ENCODE measurements at places on chromosomes 1 and 21. TPM values are rescaled to one million over a fixed set of nuclear protein-coding genes. Genes with fewer than 3 reads are reported as not detected.

MROH9 gene
- total RNA-seq, result not detected

HAO2 gene
- total RNA-seq, result not detected

TNNT2 gene
- total RNA-seq, result not detected

GRCh38 chr1:24856787-24857506 is 73.1 kb downstream of the RUNX3 start:
- no peaks in the 10 kb centered on the region for H3K4me1 ChIP-seq
- no peak overlapping the region for H3K27ac ChIP-seq
- peaks cover 31% of the 10 kb centered on the region for H3K27me3 ChIP-seq
- no peak for DNase-seq
- no peak overlapping the region for H3K4me3 ChIP-seq

MEX3A gene
- 0.11 TPM for total RNA-seq

DNA sequence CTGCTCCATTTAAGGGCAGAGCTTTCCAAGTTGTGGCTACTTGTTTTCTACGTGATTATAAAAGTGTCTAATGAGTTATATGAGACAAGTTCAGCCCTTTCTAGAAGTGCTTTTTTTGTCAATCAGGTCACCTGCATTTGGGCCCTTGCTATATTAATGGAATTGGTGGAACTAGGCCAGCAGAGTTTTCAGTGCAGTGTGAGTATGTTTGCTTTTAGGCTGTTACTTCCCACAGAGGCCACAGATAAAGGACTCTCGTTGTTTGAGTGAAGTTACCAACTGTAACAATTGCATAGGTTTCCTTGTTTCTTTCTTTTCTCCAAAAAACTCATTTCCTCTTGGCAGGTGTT is 10.9 kb downstream of the SMAP2 start:
- H3K27me3 ChIP-seq, result no peaks in the 10 kb centered on the region
- H3K4me3 ChIP-seq, result peak overlapping the region; percentile 85
- no peak for DNase-seq
- peak overlapping the region; percentile 98 for H3K27ac ChIP-seq
- H3K36me3 ChIP-seq, result peaks cover 16% of the 10 kb centered on the region
- H3K4me1 ChIP-seq, result peaks cover 80% of the 10 kb centered on the region

DNA sequence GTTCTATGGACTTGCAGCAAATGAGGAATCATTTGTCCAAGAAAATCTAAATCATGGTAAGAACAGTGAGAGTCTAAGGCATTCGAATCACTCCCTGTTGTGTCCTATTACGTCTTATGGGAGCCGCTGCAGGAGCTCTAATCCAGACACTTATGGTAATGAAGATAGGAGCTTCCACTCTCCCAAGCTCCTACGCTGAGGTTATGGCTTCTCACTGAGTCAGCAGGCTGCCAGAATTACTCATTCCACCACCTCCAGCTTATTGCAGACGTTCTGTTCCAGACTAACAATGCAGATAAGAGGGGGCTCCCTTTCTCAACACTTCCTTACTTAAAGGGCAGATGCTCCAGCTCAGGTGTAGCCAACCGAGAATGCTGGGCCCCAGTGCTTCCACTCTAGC is 212.6 kb downstream of the GREM2 start:
- H3K27me3 ChIP-seq, result no peaks in the 10 kb centered on the region
- H3K4me3 ChIP-seq, result no peak overlapping the region
- H3K27ac ChIP-seq, result no peak overlapping the region
- no peaks in the 10 kb centered on the region for H3K4me1 ChIP-seq
- DNase-seq, result no peak

DNA sequence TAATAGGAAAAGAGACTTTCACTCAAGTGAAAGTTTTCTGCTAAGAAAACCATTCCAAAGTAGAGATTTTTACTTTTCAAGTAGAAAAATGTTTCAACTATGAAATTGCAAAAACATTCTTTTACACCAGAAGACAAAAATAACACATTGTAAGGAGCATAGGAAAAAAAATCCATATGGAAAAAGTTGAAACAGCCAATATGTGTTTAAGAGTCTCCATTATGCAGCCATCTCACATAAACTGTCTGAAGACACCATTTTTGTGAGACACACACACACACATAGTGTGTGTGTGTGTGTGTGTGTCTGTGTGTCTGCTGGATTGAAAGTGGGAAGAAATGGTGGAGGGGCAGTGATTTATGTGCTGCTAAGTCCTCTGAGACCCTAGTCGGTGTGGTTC is 162.1 kb downstream of the HHAT start:
- H3K36me3 ChIP-seq, result peaks cover 4% of the 10 kb centered on the region
- no peak overlapping the region for H3K27ac ChIP-seq
- peaks cover 12% of the 10 kb centered on the region for H3K4me1 ChIP-seq
- DNase-seq, result no peak
- H3K4me3 ChIP-seq, result no peak overlapping the region

DNA sequence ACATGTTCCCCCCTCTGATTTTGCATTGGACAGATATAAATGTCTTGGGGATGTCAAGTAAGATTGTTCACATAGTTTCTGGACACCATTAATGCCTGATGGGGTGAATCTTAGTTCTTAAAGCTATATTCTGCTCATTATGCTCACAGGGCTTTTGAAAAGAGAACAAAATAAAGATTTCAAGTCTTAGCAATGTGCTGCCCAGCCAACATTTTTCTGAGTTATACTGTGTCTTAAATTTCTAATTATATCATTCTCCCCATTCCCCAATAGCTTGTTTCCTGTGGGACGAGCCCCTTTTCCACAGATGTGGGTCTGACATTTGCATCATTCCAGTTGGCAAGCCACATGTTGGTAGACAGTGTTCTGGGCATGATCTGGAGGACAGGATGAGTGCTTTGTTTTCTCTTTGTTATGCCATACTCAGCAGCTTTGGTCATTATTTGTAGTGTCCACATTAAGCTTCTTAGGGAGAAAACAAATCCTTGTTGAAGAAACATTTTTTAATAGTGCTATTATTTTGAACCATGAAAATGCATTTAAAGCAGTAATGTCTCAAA is 32.8 kb downstream of the MTARC1 start:
- H3K4me3 ChIP-seq, result no peak overlapping the region
- H3K27me3 ChIP-seq, result peaks cover 4% of the 10 kb centered on the region
- DNase-seq, result no peak
- H3K27ac ChIP-seq, result no peak overlapping the region

- no peak overlapping the region for H3K4me3 ChIP-seq
- DNase-seq, result no peak
- H3K4me1 ChIP-seq, result no peaks in the 10 kb centered on the region
- H3K36me3 ChIP-seq, result no peaks in the 10 kb centered on the region
- no peaks in the 10 kb centered on the region for H3K27me3 ChIP-seq
These were observed 18.5 kb downstream of the WLS start for GRCh38 chr1:68213843-68214242.

GRCh38 chr1:1171161-1171545 is 2.5 kb upstream of the TTLL10 start:
- H3K27ac ChIP-seq, result no peak overlapping the region
- no peaks in the 10 kb centered on the region for H3K36me3 ChIP-seq
- peaks cover 9% of the 10 kb centered on the region for H3K4me1 ChIP-seq
- H3K27me3 ChIP-seq, result peaks cover 17% of the 10 kb centered on the region
- DNase-seq, result peak; percentile 31

C1orf216 gene
- total RNA-seq, result 13.7 TPM

DNA sequence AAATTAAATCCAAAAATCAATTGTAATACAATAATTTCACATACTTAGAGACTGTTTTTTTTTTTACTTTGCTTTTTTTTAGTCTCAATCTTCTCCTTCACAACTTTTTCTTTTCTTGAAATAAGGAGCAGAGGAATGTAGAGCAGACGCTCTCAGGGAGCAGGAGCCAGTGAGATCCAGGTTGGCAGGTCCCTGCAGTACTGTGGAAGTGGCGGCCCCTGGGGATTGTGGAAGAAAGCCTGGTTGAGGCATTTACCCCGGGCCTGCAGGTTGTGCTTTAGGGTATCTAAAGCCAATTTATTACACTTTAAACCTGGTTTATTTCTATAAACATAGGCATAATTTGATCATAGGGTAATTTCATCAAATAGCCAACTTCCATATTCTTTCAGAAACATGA is 748 bp upstream of the OR2AJ1 start:
- H3K27ac ChIP-seq, result no peak overlapping the region
- no peaks in the 10 kb centered on the region for H3K36me3 ChIP-seq
- no peak for DNase-seq
- peaks cover 2% of the 10 kb centered on the region for H3K27me3 ChIP-seq
- H3K4me1 ChIP-seq, result no peaks in the 10 kb centered on the region

GPR3 gene
- 0.43 TPM for total RNA-seq

PERM1 gene
- not detected for total RNA-seq

GRCh38 chr1:171179318-171180227 is 5.5 kb upstream of the FMO2 start:
- H3K4me1 ChIP-seq, result no peaks in the 10 kb centered on the region
- DNase-seq, result no peak
- no peak overlapping the region for H3K4me3 ChIP-seq
- H3K36me3 ChIP-seq, result no peaks in the 10 kb centered on the region
- no peak overlapping the region for H3K27ac ChIP-seq

GRCh38 chr1:164953098-164953497 is 394.1 kb downstream of the PBX1 start:
- no peaks in the 10 kb centered on the region for H3K36me3 ChIP-seq
- H3K27ac ChIP-seq, result no peak overlapping the region
- no peaks in the 10 kb centered on the region for H3K4me1 ChIP-seq

GPR52 gene
- total RNA-seq, result 1.8 TPM

DNA sequence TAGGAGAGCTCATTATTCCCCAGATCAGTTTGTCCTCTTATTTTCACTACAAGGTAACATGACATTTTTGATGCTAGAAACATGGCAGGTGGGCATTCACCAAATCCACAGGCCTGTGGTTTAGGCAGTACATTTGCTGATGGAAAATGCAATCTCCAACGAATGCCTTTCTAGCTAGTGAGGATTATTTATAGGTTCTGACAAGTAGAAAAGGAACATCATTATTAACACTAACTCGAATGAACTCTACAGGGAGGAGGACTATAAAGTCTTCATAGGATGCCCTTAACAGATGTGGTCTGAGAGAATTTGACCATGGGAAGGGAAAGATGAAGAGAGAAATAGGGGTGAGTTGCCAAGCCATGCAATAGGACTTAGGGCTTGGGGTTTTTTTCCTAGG is 71.5 kb upstream of the BCL10 start:
- H3K4me1 ChIP-seq, result no peaks in the 10 kb centered on the region
- no peak for DNase-seq
- no peak overlapping the region for H3K27ac ChIP-seq
- H3K36me3 ChIP-seq, result no peaks in the 10 kb centered on the region
- no peak overlapping the region for H3K4me3 ChIP-seq

FALEC gene
- 0.58 TPM for total RNA-seq

All from activated naive CD8-positive, alpha-beta T cell treated with anti-CD3 and anti-CD28 coated beads, Interleukin-2, amount 10 ng/mL, durations not matched to agents 7 days and 5 days (primary cell).